Vagina (tissue), 2 donors: ENCODE measurements at places on chromosomes 3 and 15.

DNA sequence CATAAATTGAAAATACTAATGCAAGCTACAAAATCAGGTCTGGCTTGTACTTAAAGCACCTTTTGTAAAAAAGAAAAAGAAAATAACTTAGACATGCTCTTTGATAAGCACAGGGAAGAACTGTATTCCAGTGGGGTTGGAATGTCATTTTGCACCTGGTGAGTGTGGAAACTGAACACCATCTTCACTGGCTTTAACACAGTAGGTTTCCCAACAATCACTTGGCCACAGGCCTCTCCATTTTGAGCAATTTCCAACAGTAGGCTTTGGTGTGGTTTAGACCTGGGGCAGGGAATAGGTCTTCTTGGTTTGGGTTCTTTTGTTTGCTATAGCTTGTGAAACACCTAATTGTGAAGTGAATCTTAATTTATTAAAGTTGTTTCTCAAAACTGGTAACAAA, 18.9 kb downstream of the PDZRN3 start:
- DNase-seq = no peak

DNA sequence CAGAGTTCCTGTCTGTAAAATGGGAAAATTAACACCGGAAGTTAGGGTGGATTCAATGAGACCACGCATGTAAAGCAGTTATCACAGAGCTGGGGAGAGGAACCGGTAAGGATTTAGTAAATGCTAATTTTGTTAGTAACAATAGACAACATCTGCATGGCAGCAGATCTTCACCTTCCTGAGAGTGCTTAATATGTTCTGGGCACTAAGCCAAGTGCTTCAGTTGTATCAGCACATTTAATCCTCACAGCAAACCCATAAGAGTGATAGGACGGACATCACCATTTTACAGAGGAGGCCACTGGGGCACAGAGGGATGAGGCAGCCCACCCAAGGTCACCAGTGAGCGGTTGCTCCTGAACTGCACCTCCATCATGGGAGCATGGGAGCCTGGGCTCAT, 189.4 kb downstream of the WNT5A start:
- DNase-seq = no peak

GRCh38 chr3:23365066-23365465, 161.9 kb downstream of the UBE2E2 start:
- no peak for DNase-seq

- no peak for DNase-seq
These were observed 317.7 kb upstream of the ADAMTS9 start for GRCh38 chr3:65005486-65005885.

GRCh38 chr3:134858441-134859035, 63.5 kb downstream of the EPHB1 start:
- no peak for DNase-seq

GRCh38 chr15:76529911-76530310, 193.3 kb downstream of the ISL2 start:
- no peak for DNase-seq

- no peak for DNase-seq
These were observed 665.2 kb upstream of the ADAMTS9 start for GRCh38 chr3:65352951-65353350.

- no peak for DNase-seq
These were observed 64.3 kb downstream of the EOMES start for GRCh38 chr3:27657871-27658270.

GRCh38 chr15:31867536-31868442, 162.5 kb upstream of the CHRNA7 start:
- no peak for DNase-seq

DNA sequence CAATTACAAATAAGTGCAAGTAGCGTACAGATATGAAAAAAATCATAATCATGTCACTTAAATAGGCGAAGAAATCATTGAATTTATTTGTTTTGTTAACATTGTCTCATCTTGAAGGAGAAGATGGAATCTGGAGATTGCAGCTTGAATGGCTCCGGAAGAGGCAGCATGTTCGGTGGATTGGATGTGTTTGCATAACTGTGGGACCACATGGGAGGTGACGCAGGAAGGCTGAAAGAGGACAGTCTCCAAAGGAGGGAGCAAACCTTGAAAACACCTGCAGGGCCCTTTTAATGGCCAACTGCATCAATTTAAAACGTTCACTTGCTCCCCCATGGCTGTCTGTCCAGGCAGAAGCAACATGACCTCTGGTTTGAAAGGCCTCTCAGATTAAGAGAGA, 61.3 kb downstream of the CHL1 start:
- DNase-seq = no peak

DNA sequence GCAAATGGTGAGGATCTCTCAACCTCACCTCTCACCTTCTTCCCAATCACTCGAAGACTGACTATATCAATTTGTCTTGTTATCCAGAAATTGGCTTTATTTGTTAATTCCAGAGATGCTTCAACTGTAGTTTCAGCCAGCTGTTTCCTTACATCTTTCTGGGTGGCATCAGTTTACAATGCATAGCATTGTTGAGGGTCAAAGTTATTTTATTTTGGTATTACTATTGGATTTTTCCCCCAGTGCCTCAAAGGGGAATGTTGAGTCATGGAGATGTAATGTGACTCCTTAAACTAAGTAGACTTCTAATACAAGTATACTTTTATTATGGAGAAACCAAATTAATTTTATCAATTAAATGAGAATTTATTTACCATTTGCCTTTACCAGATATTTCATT, 351.6 kb downstream of the TIGIT start:
- no peak for DNase-seq
